Astrocyte (in vitro differentiated cells and primary cell): ENCODE measurements at places on chromosomes 6 and 20. TPM values are rescaled to one million over a fixed set of nuclear protein-coding genes. Genes with fewer than 3 reads are reported as not detected.

The CFAP206 gene
- 0.60 and 0.79 TPM in 2 replicates for total RNA-seq

The FHL5 gene
- not detected in 2 replicates for total RNA-seq

DNA sequence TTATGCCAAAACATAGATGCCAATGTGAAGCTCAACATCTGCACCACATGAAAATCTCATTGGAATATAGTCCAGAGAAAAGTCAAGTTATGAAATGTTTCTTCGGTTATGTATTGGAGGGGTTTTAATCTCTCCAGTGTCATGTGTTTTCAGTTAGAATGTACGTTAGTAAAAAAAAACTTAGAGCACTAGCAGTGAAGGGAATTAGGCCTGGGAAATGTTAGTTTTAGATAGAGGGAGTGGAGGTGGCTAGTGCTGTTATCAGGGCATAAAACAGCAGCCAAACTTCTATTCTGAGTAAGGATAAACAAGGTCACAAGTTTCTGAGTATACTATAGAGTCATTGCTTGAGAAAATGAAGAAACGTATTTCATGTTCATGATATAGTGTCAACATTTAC, 42.9 kb downstream of the HDGFL1 start:
- DNase-seq: no peak

GRCh38 chr6:70325009-70325408, 22.1 kb upstream of the COL9A1 start:
- DNase-seq: no peak

DNA sequence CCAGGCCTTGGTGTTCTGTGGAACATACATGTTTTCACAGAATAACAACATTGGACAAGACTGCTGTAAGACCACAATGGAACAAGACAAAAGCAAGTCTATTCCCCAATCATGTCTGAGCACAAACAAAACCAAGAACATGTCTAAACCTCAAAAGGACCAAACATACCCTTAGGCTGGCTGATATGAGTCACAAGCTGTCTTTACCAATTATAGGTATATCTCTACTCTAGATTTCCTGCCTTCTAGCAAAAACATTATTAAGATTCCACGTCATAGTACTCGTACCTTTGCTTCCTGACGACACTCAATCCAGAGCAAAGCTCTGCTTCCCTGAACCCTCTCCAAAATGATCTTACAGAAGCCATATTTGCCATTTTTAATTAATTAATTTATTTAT, 15.4 kb upstream of the L3MBTL1 start:
- DNase-seq: peak; percentile 6

GRCh38 chr6:24721461-24722215, 2.7 kb upstream of the C6orf62 start:
- no peak for DNase-seq

DNA sequence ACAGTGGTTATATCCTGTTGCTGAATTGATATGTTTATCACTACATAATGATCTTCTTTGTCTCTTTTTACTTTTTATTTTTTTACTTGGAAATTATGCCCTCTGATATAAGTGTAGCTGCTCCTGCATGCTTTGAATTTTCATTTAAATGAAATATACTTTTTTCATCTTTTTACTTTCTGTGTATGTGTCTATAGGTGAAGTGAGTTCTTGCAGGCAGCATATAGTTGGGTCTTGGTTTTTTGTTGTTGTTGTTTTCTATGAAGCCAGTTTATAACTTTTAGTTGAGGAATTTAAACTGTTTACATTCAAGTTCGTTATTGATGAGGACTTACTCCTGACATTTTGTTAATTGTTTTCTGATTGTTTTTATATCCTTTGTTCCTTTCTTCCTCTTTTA, 103.1 kb upstream of the DOK5 start:
- DNase-seq: no peak

DNA sequence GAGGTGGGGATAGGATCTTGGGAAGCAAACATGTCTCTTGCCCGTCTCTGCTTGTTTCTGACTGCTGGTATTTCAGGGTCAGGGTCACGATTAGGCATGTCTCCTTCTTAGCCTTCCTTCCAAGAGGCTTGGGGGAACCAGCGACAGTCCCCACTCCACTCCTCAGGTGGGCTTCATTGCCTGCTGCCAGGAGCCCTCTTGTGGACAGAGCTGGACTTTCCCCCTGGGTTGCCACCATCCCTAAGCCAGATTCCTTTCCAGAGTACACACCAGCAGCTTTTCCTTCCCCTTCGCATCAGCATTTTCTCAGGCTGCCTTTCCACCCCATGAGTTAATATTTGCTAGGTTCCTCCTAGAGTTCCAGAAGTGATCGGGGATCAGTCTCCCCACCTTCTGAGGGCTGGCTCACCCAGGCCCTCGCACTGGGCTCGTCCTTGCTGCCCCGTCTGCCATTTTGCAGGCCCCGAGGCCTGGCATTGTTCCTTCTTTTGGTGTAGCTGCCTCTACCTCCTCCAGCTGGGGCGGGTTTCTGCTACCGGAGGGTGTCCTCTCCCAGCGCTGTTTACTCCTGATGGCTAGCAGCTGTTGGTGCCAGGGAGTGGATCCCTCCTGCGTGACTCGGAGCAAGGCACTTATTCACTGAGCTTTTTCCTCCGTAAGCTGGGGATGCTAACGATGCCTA, 8.8 kb upstream of the C20orf144 start:
- DNase-seq: no peak
